PC-3 (cell line): ENCODE measurements at places on chromosomes 11 and 22.
A peak's percentile ranks its signal among the peaks of the same experiment; 100 is the strongest.

DNA sequence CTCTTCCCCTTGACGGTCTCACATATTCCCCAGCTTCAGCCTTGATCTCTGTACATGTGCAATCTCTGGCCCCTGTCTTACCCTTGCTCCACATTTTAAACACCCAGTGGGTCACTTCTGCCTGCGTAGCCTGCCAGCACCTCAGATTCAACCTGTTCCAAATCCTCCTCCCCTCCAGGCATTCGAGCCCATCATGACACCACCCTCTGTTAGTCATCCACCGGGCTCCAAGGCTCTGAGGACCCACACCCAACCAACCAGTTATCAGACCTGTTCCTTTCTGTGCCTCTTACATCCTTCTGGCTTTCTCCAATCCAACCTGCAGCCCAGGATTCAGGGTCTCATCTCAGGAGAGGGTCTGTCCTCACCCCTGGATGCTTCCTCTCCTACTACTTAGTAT lies 119.8 kb upstream of the TBCEL start:
- peak; percentile 68 for DNase-seq

DNA sequence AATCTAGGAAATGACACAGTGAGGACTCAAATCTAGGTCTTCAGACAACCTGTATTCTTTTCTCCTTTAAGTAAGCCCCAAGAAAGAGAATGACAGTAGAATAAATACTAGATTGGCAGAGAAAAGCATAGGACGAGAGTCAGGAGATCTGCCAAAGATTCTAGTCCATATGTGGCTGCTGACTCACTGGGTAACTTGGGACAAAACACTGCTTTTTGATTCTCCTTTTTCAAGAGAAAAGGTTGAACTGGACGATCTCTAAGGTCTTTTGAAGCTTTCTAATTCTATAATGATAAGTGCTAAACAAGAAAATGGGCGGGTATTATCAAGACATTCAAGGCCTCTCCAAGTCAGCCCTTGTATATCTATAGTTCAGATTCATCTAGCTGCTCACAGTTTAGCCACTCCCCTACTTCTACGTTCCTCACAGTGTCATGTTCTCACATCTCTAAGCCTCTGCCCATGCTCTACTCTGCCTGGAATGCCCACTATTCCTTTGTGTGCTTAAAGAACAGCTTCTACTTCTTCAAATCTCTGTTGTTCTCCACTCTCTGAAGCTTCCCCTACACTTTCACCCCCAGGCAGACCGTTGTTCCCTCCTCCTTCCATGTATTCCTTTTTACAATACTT lies 53.0 kb downstream of the RELT start:
- DNase-seq, result peak; percentile 68

GRCh38 chr11:96082002-96082899 lies 158.3 kb upstream of the MTMR2 start:
- no peak for DNase-seq

- no peak for DNase-seq
Observed at GRCh38 chr22:21623648-21623970, 6.2 kb downstream of the YDJC start.

DNA sequence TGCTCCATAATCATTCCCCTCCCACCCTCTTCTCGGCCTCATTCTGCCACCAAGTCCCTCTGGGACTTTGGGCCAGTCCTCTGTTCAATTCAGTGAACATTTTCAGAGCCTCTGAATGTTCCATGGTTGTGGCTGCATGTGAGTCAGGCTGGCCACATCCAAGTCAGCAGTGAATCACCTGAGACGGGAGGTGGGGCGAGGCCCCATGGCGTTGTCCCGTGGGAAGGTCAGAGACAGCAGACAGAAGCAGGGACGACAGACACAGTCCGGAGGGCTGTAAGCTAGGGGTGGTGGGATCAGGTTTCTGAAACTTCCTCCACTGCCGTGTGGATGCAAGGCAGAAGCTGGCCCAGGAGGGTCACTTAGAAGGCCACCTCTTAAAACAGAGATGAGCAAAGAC lies 324.8 kb downstream of the MN1 start:
- peak; percentile 90 for DNase-seq

- DNase-seq, result no peak
Observed at GRCh38 chr11:57618438-57618837, 21.0 kb downstream of the SERPING1 start.
